ENCODE measurements at places on chromosomes 5 and 9.

GRCh38 chr5:78760366-78760765, 111.8 kb upstream of the LHFPL2 start:
- DNase-seq = no peak

- DNase-seq = no peak
Measured at GRCh38 chr5:66207800-66208561, 63.9 kb downstream of the SREK1 start.

DNA sequence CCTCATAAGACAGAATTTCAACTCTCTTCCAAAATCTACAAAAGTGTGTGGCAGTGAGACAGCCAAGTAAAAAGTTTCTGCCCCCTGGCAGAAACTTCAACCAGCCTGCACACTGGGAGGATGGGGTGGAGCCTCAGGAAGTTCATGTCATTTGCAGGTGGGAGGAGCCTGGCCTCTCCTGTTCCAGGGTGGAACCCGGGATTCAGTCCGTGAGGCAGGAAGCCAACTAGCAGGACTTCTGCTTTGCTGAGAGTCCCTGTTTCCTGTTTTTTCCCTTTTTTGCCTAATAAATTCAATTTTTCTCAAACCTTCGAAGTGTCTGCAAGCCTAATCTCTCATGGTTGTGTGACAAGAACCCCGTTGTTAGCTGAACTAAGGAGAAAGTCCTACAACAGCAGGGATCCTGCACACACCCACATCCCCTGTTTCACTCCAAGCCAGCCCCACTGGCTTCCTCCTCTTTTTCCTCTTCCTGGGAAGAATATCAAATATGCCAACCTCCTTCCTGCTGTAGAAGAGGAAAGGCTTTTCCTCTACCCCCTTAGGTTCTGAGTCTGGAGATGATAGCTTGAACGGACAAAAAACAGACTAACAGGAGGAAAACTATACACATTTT, 69.3 kb downstream of the ALDH7A1 start:
- DNase-seq = no peak

- no peak for DNase-seq
Measured at GRCh38 chr9:129145841-129146292, 32.2 kb downstream of the IER5L start.

DNA sequence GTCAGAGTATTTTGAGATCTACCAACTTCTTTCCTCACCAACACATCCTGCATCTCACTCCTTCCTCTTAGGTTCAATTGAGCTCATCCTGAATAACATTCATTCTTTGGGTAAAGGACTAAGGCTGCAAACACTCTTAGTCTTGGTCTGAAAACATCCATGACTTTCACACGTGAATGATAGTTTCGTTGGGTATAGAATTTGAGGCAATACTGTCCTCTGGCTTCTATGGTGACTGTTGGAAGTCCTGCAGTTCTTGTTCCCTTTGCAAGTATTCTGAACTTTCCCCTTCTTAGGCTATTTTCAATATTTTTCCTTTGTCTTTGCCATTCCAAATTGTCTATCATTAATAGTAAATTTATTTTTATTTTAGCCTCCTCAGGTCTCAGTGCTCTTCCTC, 185.4 kb downstream of the ROR2 start:
- no peak for DNase-seq

GRCh38 chr5:126143622-126144021, 279.6 kb upstream of the GRAMD2B start:
- no peak for DNase-seq

DNA sequence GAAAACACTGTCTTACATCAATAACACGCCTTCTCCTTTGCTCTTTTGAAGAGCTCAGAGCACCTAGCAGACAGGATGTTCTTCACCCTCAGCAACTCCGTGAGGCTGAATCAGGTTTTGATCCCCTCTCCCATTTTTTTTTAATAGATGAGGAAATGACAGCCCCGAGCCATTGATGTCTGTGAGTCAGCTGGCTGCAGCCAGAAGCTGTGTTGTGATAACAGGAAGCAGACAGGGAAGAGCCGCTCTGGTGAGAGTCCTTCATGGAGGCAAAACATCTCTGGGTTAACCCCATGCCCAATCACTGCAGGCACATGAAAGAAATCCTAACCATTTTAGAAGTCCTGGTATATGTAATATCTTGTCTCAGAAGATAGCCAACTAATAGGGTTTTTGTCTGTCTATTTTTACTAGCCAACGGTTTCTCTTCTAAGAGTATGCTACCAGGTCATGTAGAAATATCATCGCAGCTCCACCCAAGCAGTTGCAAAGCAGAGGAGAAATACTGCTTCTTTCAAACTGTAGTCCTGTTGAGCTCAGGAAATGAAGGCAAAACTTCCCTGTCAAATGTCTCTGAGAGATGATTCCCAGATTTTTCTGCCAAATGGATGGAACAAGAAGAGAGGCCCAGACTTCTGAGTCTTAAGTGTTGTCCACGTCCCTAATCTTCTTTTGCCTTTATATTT, 568.9 kb downstream of the CCDC171 start:
- DNase-seq = no peak

DNA sequence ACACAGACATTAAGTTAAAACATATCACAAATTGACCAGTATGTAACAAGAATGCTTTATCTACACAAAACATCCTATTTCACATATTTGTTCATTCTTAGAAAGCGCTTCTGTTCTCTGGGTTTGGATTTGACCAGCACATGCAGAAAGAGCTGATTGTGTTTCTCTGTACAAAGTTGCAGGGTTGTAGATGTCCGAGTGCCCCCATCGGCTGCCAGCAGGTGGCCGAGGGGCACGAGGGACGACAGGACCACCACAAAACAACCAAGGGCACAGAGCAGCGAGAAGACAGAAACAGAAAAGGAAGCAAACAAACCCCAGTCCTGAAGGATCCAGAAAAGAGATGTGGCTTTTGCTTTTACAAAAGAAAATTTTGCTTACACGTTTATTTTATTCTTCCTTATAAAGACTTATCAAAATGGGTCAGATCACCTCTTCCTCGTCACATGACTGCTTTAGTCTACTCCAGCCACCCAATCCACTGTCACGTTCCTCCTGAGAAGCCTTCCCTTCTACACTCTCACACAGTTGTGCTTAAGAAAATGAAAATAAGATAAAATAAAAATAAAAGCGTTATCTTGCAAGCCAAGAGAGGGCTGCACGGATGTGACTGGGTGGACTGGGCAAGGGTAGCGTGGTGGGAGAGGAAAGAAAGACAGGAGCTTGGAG, 9.5 kb downstream of the OTP start:
- no peak for DNase-seq

DNA sequence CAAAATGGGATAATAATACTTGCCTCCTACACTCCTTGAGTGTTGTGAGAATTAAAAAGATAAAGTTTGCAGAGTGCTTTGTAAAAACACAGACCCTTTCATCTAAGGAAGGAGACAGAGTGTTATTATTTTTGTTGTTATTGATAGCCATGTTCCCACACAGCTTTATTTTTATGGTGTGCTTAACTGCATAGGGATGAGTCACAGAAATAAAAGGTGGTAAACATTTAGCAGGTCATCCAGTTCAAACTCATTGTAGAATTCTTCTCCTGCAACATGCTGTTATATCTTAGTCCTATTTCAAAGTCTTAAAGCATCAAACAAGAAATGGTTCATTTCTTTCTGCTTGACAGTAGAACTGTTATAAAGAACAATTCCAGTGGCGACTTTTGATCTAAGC, 367.5 kb upstream of the ACTBL2 start:
- no peak for DNase-seq

- no peak for DNase-seq
Measured at GRCh38 chr5:65359569-65359968, 122.2 kb downstream of the ADAMTS6 start.

DNA sequence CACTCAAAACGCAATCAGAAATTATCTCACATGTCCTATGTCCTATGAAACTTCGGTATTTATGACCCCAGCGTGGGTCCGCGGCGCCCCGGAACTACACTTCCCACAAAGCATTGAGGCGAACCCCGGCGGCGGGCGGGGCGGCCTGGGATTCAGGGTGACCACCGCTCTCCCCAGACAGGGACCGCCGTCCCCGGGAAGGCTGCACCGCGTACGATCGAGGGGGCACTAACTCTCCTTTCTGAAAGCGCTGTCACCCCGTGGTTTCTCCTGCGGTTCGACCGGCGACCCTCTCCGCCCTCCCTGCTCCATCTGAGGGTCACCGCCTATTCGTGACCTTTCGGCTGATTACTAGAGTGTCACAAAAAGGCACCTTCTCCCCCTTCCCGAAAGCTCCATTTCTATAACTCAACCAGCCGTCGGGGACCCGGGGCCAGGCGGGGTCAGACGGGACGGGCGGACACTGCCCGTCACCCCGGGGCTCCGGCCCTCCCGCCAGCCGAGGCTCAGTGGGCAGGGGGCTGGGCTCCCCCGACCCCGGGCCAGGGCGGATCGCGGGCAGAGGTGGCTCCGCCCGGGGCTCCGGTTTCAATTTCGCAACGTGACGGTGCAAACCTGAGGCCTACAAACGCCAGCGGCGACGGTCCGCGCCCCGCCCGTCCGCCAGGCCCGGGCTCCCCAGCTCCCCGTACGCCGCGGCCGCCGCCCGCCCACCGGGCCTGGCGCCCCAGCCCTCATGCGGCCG, 1.3 kb downstream of the ECPAS start:
- DNase-seq = no peak

GRCh38 chr9:71191708-71192107, 70.3 kb upstream of the TRPM3 start:
- no peak for DNase-seq

DNA sequence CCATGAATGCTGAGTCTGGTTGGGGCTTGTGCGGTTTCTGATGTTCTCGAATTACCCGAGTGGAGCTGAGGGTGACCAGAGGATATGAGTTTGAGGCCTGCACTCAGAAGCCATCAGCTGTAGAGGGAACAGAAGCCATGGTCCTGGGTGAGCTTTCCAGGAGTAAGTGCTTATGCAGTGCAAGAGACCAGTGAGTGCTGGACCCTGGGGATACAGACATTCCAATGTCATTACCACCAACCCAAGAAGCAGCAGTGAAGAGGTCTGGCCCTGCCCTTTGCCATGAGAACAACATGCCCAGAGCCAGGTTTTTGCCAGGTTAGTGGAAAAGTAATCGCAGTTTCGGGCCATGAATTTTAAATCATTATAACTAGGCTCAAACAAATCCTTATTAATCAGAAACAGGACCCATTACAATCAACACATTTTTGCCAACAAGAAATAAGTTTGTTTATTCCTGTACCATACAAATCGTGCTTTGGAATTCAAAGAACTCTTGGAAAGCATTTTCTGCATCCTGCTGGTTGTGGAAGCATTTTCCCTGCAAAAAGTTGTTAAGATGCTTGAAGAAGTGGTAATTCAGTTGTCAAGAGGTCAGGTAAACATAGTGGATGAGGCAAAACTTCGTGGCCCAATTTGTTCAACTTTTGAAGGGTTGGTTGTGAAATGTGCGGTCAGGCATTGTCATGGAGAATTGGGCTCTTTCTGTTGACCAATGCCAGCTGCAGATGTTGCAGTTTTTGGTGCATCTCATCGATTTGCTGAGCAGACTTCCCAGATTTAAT, 154.6 kb downstream of the SYK start:
- DNase-seq = no peak

DNA sequence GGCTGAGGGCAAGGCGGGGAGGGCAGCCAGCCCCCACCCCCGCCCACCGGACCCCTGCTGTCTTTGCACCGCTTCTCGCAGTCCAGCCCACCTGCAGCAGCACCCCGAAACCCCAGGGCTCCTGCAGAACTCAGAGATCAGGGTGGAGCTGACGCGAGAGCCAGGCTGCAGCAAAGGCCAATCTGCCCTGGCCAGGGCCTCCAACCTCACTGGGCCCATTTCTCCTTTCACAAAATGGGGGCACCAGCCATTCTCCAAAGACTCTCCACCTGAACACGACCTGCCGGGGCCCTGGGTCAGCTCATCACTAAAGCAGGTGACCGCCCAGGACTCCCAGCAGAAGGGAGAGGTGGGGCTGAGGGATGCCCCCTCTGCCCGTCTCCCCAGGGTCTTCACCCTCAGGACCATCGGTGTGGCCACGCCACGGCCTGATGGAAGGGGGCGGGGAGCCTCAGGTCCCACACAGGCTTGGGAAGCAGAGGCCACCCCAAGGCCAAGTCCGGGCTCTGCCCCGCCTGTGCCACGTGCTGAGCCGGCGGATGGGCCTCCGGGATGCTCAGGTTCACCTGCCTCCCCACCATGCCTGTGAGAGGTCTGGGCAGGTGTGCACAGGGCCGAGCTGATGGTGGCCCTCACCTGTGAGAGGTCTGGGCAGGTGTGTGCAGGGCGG, 13.1 kb downstream of the NACC2 start:
- no peak for DNase-seq

- no peak for DNase-seq
Measured at GRCh38 chr9:121674952-121675351, 23.5 kb downstream of the DAB2IP start.

DNA sequence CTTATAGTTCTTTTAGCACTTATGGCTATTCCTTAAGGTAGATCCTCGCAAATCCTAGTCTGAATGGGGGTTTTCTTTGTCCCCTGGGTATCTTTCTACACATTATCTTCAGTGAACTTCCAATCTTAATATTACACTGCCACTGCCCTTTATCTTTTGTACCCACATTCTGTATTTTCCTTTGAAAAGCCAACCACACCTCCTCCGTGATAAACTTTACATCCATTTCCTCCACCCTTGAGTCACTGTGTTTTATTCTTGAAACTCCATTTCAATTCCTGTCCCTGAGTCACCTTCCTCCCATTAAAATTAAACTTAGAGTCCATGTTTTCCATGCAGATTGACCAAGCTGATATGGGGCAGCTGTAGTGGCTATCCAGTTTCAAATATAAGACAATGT, 43.2 kb upstream of the RICTOR start:
- DNase-seq = no peak

- no peak for DNase-seq
Measured at GRCh38 chr5:132653716-132654115, 4.3 kb upstream of the IL13 start.

DNA sequence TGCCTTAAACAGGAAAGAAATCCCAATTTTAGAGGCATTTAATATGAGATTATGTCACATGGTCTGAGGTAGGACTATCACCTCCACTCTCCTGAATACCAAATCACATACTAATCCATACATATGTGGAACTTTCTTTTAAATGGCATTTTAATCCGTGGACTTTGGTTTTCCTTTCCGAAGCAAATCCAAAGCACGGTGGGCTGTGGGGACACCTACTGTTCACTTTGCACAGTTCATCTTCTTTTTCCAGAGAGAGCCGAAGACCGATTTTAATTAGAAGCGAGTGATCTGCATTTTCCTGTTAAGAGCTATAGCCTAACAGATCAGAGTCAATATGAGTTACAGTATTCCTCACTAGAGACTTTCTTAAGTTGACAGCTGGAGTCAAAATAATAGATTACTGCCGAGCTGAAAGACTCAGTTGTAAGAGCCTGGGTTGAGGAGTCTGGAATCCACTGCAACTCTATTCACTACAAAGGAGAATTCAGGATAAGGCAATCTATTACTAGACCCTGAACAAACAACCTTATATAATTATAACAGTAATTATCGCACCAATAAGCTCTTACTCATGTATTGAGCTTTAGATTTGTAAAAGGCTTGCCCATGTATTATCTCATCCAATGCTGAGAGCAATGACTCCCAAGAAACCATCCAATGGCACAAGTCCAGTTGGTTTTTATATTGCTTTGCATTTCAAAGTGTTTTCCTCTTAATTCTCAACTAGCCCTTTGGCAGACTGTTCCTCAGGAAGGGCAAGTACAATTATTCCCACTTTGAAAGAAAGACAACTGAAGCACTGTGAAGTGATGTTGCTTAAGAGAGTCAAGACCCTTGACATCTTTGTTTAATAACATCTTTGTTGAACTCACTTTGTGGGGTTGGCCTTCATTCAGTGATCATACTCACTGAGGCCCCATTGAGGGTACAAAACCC, 144.7 kb downstream of the TRPM6 start:
- no peak for DNase-seq

Measured in Panc1 (cell line).